Left ventricle myocardium inferior (tissue), 1 donor: ENCODE measurements at places on chromosomes 5 and 9. TPM values are rescaled to one million over a fixed set of nuclear protein-coding genes. Genes with fewer than 3 reads are reported as not detected.

- H3K36me3 ChIP-seq, result peaks cover 10% of the 10 kb centered on the region
- peaks cover 83% of the 10 kb centered on the region for H3K4me1 ChIP-seq
- no peaks in the 10 kb centered on the region for H3K27me3 ChIP-seq
- peak overlapping the region; percentile 97 for H3K27ac ChIP-seq
Observed at GRCh38 chr9:6007770-6008168, 7.7 kb downstream of the RANBP6 start.

- no peaks in the 10 kb centered on the region for H3K27me3 ChIP-seq
- H3K36me3 ChIP-seq, result peaks cover 20% of the 10 kb centered on the region
- H3K27ac ChIP-seq, result no peak overlapping the region
- peaks cover 59% of the 10 kb centered on the region for H3K4me1 ChIP-seq
- H3K4me3 ChIP-seq, result no peak overlapping the region
- DNase-seq, result no peak
Observed at GRCh38 chr9:113155911-113156588, 5.2 kb downstream of the SLC31A2 start.

- H3K36me3 ChIP-seq, result no peaks in the 10 kb centered on the region
- H3K27me3 ChIP-seq, result no peaks in the 10 kb centered on the region
- H3K4me3 ChIP-seq, result no peak overlapping the region
Observed at GRCh38 chr9:13688990-13689600, 409.6 kb upstream of the MPDZ start.

- H3K27me3 ChIP-seq, result no peaks in the 10 kb centered on the region
- peak; percentile 41 for DNase-seq
- H3K4me1 ChIP-seq, result peaks cover 34% of the 10 kb centered on the region
Observed at GRCh38 chr9:89755821-89756220, 151.0 kb downstream of the GADD45G start.

DNA sequence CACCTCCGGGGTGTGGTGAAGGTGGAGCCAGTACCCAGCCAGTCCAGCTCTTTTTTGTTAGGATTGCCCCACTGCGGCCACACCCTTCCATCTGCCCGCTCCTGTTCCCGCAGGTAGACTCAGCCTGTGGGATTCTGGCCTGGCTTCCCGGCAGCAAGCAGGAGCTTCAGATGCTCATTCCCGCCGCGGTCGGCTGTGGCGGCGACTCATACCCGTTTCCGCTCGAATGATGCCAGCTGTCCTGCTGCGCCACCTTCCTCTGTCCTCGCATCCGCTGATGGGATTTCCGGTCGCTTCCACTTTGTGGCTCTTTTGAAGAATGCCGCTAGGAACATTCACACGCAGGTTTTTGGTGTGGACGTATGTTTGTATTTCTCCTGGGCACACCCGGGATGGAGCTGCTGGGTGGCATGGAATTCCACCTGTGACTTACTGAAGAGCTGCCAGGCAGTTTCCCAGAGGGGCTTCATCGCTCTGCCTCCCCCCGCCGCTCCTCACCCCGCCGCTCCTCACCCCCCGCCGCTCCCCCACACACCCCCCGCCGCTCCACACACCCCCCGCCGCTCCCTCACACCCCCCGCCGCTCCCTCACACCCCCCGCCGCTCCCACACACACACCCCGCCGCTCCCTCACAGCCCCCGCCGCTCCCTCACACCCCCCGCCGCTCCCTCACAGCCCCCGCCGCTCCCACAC is 60.3 kb downstream of the TENT4A start:
- H3K27ac ChIP-seq, result no peak overlapping the region
- no peak overlapping the region for H3K4me3 ChIP-seq
- DNase-seq, result no peak

DNA sequence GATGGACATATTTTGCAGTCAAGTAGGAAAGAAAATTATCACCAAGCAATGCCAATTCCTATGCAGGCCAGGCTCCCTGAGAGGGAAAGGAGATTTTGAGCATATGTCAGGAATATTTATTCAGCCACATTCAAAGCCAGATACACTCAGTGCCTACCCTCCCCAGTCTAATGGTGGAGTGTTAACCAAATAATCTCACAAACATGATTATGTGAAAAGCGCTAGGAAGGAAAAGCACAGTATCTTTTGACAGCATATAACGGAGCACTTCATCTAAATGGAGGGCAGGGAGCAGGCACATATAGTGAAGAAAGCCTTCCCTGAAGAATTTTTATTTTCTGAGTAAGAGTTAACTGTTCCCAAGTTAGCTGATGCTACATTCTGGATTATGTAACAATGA is 80.3 kb upstream of the SLC30A5 start:
- H3K27ac ChIP-seq, result no peak overlapping the region
- H3K27me3 ChIP-seq, result no peaks in the 10 kb centered on the region
- H3K4me1 ChIP-seq, result no peaks in the 10 kb centered on the region
- no peak for DNase-seq

GRCh38 chr9:686321-686813 is 155.1 kb upstream of the DMRT1 start:
- H3K4me1 ChIP-seq, result peaks cover 92% of the 10 kb centered on the region
- H3K27me3 ChIP-seq, result no peaks in the 10 kb centered on the region
- H3K36me3 ChIP-seq, result peaks cover 4% of the 10 kb centered on the region
- H3K27ac ChIP-seq, result peak overlapping the region; percentile 58
- no peak for DNase-seq

The SLU7 gene
- 56.2 TPM for total RNA-seq

- no peak overlapping the region for H3K4me3 ChIP-seq
- no peaks in the 10 kb centered on the region for H3K36me3 ChIP-seq
- no peaks in the 10 kb centered on the region for H3K4me1 ChIP-seq
- DNase-seq, result no peak
- no peak overlapping the region for H3K27ac ChIP-seq
- no peaks in the 10 kb centered on the region for H3K27me3 ChIP-seq
Observed at GRCh38 chr5:108696951-108697715, 50.6 kb upstream of the FER start.

The FAM151B gene
- total RNA-seq, result 0.91 TPM

The GZMA gene
- total RNA-seq, result 1.5 TPM

The PCDHB6 gene
- 0.14 TPM for total RNA-seq

The CEP72 gene
- 1.7 TPM for total RNA-seq

DNA sequence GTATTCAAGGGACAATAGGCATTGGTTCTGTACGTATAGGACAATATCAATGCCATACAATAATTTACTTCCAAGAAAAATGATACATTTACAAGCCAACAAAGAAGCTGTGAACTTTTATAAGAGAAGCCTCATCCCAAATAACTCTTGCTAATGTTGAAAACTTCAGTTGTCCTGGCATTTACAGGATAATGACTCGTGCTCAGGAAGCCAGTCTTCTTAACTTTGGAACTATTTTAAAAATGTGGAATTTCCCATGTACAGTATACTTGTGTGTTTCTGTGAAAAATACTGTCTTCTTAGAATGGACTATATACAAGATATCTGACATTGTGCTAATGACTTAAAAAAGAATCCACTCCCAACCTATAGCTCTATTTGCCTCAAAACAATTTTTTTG is 1479.3 kb upstream of the CDH9 start:
- H3K4me1 ChIP-seq, result no peaks in the 10 kb centered on the region
- DNase-seq, result no peak
- H3K27me3 ChIP-seq, result no peaks in the 10 kb centered on the region
- no peak overlapping the region for H3K27ac ChIP-seq
- no peaks in the 10 kb centered on the region for H3K36me3 ChIP-seq
- no peak overlapping the region for H3K4me3 ChIP-seq

The FOXD1 gene
- 0.19 TPM for total RNA-seq

DNA sequence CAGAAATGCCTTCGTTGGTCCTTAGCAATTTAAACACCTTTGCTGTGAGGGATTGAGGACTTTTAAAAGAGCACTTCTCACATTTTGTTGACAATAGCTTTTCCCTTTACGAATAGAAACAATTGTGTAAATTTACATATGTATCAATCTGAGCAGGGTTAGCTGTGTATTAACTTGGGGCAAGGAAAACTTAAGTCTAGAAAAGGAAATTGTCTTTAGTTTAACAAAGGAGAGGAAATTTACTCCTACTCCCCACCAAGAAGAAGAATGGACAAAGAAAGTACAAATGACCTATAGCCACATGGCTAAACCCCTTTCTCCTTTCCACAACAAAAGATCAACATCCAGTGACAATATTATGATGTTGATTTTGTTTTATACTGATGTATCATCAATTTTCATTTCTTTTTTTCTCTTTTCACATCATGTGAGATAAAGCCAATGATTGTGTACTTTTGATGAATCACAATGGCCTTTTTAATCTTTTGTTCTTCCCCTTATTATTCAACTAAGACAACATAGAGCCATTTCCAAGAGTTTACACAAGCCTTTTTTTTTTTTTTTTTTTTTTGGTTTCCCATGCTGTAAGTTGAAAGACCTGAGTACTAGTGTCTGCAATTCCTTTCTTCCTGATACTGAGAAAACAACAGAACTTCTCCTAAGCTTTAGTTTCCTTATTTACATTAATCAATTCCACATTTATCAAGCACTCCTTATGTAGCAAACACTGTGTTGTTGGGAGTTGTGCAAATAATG is 19.0 kb downstream of the FOXB2 start:
- H3K27ac ChIP-seq, result no peak overlapping the region
- peaks cover 60% of the 10 kb centered on the region for H3K27me3 ChIP-seq
- H3K36me3 ChIP-seq, result no peaks in the 10 kb centered on the region
- H3K4me1 ChIP-seq, result no peaks in the 10 kb centered on the region
- DNase-seq, result no peak

The KIF12 gene
- not detected for total RNA-seq

The RGMB gene
- 13.0 TPM for total RNA-seq

DNA sequence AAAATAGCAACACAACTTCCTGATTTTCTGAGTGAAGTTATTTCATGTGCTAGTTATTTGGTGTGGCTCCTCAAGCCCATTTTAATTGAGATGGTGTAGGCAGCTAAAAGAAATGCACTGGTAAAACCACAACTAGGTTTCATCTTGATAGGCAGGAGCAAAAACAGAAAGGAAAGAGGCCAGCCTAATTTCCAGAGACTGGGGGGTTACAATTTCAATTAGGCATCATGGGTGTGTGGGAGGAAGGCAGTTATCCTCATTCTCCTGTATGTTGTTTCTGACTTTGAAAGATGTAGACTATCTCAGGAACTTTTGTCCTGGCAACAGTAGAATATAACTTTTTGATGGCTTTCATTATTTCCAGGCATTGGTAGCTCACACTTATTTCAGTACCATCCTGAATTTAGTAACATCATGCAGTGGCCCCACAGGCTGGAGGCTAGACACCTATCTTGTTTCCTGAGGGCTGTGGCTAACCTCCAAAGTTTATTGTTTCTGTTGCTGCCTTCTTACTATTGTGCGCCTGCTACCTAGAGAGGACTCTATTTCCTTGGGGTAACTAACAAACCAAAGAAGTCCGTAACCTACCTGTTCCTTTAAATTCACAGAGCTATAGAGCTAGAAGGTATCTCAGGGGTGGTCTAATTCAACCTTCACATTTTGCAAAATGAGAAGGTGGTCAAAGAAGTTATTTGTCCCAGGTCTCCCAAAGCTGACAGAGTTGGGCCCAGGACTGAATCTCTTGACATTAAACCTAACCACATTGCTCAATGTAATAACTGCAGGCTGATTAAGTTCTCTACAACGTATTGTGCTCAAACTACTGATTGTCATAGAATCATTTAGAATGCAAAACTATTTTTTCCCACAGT is 42.4 kb downstream of the FYB1 start:
- H3K36me3 ChIP-seq, result no peaks in the 10 kb centered on the region
- H3K4me3 ChIP-seq, result no peak overlapping the region
- no peak overlapping the region for H3K27ac ChIP-seq
- H3K27me3 ChIP-seq, result peaks cover 21% of the 10 kb centered on the region
- DNase-seq, result no peak

DNA sequence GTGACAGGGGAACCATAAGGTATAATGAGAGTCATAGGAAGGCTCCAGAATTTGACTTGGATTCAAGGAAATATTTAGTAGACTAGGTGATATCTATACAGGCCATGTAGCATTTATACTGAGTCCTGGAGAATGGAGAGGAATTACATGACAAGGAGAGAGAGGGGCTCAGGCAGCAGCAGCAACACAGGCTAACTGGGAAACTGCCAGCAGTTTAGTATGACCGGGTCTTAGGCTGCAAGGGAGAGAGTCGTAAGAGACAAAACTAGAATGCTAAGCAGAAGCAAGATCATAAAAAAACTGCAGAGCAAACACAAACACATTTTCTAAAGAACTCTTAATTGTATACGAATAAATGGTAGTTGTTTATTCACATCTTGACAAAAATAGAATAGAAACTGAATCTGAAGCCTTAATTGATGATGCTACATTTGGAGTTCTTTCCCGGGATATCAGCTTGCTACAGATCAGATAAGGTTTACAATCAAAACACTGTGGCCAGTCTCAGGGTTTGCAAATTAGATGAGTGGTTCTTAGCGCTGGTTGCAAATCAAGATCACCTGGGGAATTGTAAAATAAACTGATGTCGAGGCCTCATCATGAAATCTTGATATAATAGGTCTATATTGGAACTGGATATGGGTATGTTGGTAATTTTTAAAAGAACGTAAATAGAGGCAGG is 480.0 kb upstream of the C9orf72 start:
- no peak overlapping the region for H3K27ac ChIP-seq
- no peaks in the 10 kb centered on the region for H3K36me3 ChIP-seq
- H3K4me3 ChIP-seq, result no peak overlapping the region
- H3K4me1 ChIP-seq, result no peaks in the 10 kb centered on the region
- no peak for DNase-seq
- H3K27me3 ChIP-seq, result no peaks in the 10 kb centered on the region

DNA sequence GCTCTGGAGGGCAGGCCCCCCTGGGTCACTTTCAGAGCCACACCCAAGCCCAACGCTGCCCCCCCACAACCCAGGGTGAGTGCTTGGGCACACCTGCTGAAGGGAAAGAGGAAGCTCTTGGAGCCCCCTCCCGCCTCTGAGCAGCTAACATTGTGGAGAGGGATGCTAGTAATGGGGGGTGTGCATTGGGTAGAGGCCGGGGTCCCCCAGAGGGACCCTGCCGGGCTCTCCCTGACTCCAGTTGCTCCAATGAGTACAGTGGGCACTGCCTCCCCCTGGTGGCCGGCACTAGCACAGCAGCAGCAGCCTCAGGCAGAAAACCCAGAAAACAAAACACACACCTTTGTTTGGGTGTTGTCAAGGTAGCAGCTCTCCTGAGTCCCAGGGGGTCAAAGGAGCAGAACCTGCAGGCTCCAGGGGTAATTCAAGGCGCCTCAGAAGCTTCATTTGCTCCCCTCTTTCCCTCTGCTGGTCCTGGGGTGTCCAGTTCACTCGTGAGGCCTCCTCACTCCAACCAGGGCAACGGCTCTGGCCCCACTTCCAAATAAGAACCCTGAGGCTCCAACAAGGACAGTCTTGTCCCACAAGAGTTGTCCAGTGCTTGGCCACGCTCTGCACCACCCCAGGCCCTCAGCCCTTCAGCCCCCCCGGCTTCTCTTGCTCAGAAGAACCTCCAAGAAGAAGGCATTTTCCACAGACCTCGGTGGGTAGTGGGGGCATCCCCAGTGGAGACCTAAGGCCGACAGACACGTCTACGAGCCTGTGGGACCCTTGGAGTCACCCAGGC is 16.1 kb downstream of the GBGT1 start:
- peaks cover 59% of the 10 kb centered on the region for H3K4me1 ChIP-seq
- H3K27ac ChIP-seq, result peak overlapping the region; percentile 87
- H3K36me3 ChIP-seq, result no peaks in the 10 kb centered on the region
- peak; percentile 78 for DNase-seq
